Activated naive CD8-positive, alpha-beta T cell treated with anti-CD3 and anti-CD28 coated beads, Interleukin-2, amount 10 ng/mL, durations not matched to agents 7 days and 5 days (primary cell): ENCODE measurements at places on chromosomes 16 and 17. TPM values are rescaled to one million over a fixed set of nuclear protein-coding genes. Genes with fewer than 3 reads are reported as not detected.

The KRT32 gene
- total RNA-seq: not detected

The CRYBA1 gene
- not detected for total RNA-seq

The NAGS gene
- total RNA-seq: 1.4 TPM

The ZFP3 gene
- total RNA-seq: 8.3 TPM

The TBC1D3B gene
- 9.9 TPM for total RNA-seq

The SLC5A10 gene
- not detected for total RNA-seq

The SLC9A5 gene
- 3.5 TPM for total RNA-seq

The ADAD2 gene
- not detected for total RNA-seq

The EXOC3L1 gene
- total RNA-seq: not detected

The UMOD gene
- total RNA-seq: not detected

The AMDHD2 gene
- 74.0 TPM for total RNA-seq

GRCh38 chr17:57368637-57369336, 112.5 kb downstream of the MSI2 start:
- DNase-seq: no peak

DNA sequence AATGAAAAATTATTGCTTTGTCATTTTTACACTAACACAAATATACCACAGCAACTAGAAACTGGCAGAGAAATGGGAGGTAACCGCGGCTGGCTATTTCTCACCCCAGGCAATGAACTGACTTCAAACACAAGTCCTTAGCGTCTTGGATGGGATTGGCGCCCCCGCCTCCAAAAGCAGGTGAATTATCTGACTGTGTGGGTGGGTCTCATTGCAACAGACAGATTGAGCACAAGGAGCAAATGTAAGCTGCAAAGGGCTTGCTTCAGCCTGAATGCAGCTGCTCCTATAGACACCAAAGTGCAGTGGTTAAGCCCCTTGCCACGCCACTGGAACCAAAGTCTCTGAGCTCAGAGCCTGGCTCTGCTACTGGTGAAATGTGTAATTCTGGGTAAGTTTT, 225.0 kb downstream of the XYLT1 start:
- DNase-seq: no peak

DNA sequence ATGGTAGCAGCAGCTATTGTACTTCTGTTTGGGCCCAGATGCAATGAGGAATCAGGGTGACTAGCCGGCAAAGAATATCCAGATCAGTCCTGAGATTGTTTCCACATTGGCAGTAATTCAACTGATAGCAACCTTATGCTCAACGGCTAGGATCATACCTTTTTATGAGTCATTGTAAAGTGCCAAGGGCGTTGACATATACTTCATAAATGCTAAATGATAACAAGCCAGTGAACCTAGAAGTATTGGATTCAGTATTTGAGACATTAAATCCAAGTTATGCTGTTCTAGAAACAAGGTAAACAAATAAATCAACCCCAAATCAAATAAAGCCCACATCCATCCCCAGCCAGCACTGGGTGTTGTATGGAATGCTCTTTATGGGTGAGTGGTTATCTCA, 207.1 kb upstream of the ZFHX3 start:
- DNase-seq: no peak

- DNase-seq: no peak
Observed at GRCh38 chr17:46056800-46057304, 57.8 kb downstream of the STH start.

DNA sequence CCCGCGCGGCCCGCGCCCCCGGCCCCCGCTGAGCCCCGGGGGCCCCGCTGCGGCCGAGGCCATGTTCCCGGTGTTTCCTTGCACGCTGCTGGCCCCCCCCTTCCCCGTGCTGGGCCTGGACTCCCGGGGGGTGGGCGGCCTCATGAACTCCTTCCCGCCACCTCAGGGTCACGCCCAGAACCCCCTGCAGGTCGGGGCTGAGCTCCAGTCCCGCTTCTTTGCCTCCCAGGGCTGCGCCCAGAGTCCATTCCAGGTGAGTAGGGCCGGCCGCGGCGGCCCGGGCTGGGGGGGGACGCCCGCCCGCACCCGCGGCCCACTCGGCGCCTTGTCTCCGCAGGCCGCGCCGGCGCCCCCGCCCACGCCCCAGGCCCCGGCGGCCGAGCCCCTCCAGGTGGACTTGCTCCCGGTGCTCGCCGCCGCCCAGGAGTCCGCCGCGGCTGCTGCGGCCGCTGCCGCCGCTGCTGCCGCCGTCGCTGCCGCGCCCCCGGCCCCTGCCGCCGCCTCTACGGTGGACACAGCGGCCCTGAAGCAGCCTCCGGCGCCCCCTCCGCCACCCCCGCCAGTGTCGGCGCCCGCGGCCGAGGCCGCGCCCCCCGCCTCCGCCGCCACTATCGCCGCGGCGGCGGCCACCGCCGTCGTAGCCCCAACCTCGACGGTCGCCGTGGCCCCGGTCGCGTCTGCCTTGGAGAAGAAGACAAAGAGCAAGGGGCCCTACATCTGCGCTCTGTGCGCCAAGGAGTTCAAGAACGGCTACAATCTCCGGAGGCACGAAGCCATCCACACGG, 504 bp downstream of the MAZ start:
- peak; percentile 74 for DNase-seq

- no peak for DNase-seq
Observed at GRCh38 chr17:20916383-20916782, 126.4 kb downstream of the USP22 start.

DNA sequence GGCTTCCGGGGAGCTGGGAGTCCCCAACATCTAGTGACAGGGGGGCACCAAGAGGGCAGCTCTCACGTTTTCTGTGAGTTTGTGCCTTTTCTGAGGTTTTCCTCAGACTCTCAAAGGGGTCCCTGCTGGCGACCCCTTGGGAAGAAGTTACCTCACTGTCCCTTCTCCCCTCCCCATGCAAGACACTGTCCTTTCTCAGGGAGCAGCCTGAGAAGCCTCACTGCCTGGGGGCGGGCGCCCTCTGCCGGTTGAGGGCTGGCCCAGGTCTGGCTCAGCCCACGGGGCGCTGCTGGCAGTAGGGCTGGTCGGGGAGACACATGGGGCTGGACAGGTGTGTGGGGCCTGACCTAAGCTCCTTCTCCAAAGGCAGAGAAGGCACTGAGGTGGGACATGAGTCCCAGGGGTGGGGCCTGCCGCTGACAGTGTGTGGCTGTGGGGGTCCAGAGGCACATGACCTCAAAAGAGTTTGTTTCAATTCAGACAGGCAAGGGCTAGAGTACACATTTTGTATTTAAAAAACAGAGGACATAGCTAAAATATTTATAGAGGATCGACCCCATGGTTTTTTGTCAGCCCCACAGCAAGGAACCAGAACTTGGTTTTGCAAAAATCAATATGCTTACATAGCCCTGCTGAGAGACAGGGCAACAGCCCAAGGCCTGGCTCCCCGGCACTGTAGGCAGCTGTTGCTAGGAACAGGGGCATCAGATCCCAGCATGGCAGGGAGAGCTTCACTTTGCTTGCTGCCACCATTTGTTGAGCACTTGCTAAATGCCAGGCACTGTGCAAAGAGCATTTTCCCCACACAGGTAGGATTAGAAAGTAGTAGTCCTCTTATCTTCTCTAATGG, 18.5 kb upstream of the ALDH3A1 start:
- peak; percentile 90 for DNase-seq

DNA sequence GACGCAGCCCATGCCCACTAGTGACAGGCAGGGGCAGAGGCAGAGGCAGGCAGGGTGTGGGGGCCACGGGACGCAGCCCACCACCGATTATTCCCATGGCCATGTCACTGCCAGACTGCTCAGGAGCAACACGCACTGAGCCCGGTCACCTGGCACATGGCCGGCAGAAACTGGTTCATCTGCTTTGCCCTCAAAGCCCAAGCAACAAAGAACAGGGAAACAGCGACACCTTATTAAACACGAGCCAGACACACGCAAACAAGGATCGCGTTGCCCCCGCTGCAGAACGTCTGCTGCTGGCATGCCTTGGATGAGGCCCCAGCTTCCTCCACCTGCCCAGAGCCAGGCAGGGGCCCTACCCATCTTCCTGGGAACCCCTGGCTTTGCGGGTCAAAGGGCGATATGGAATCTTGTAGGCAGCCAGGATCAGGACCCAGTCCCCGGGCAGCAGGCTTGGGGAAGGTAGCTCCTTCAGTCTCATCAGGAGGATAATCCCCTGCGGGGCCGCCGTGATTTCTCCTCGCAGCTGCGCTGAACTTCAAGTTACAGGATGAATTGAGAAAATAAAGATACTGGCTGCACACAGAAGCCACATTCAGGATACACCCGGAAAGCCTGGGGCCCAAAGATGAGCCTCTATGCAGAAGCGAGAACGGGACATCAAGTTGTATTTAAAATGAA, 4.8 kb downstream of the TBC1D16 start:
- no peak for DNase-seq

GRCh38 chr16:29994600-29995323, 655 bp downstream of the HIRIP3 start:
- peak; percentile 85 for DNase-seq

DNA sequence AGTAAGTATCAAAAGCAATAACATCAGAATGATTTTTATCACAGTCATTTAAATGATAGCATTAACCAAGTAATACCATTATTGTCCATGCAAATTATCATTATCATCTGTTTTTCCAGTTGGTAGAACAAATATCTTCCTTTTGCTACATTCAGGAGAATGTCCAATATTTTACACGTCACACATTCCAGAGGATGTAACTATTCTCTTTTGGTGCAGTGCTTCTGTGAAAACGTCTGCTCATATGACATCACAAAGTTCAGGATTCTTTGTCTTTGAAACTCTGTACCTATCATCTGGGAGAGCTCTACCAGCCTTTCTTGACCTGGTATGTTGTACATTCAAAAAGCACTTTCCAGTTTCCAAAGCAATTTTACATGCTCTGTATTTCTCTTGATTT, 40.2 kb upstream of the PITPNM3 start:
- no peak for DNase-seq

DNA sequence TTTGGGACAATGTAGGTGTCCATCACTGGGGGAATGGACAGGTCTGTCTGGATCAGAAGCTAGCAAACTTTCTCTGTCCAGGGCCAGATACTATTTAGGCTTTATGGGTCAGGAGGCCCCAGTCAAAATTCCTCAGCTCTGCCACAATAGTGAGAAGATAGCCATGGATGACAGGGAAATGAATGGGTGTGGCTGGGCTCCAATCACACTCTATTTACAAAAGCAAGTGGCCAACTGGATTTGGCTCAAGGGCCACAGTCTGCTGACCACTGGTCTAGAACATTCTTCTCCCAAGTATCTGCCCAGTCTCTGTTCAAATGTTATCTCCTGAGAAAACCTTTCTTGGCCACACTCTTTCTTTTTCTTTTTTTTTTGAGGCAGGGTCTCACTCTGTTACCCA, 339.9 kb downstream of the SOX9 start:
- no peak for DNase-seq

- DNase-seq: no peak
Observed at GRCh38 chr17:14922411-14922810, 342.7 kb downstream of the PMP22 start.

- no peak for DNase-seq
Observed at GRCh38 chr16:276426-277077, 808 bp upstream of the RGS11 start.

GRCh38 chr16:85673529-85674417, 15.0 kb downstream of the GINS2 start:
- DNase-seq: no peak

DNA sequence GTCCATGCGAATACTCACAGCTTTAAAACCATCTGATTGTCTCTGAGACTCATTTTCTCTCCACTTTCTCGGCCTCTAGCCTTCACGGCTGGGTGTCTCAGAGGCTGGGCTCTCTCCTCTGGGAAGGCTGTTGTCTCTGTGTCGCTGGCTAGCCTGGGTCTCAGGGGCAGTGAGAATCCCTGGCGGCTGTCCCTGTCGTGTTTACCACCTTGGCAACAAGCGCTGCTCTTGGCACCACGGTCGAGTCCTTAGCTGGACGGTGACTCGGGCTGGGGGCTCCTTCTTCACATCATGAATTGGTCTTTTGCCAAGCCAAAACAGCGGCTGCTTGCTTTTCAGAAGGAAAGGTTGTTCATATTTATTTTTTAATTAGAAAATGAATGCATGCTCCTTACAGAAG, 81.1 kb downstream of the MSI2 start:
- no peak for DNase-seq

DNA sequence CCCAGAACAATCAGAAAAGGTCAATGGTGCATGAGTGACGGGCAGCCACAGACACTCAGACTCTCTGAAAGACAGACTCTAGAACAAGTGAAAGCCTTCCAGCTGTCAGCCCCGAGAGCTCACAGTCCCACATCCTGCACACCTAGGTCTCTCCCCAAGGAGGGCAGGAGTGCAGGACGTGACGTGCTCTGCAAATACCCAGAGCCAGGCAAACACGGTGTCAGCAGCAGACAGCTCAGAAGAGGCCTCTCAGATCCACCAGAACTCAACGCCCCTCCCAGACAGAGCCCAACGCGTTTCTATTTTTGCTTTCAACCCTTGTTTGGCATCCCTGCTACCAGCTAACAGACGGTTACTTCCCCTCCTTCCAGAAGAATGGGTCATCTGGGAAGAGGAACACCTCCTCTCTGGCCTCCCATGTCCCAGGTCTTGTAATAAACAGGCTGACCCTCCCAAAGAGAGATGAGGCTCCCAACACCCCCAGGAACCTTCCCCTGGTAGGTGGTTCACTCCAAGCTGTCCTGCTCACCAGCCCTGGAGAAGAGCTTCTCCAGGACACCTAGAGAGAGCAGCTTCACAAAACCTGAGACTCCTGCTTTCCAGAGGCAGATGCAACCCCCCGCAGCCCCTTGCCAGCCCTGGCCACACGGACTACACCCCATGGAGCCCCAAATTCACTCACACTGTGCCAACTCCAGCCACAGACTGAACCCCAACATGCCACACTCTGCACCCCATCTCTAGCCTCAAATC, 7.6 kb downstream of the PITPNM3 start:
- DNase-seq: peak; percentile 47

GRCh38 chr17:81069135-81069645, 34.2 kb downstream of the BAIAP2 start:
- DNase-seq: no peak

GRCh38 chr17:8117980-8118768, at the start of gene ALOXE3:
Gene ALOXE3 (minus strand): TSS chr17:8118514. CDS start chr17:8117990, 524 bp downstream.
- DNase-seq: peak; percentile 41

DNA sequence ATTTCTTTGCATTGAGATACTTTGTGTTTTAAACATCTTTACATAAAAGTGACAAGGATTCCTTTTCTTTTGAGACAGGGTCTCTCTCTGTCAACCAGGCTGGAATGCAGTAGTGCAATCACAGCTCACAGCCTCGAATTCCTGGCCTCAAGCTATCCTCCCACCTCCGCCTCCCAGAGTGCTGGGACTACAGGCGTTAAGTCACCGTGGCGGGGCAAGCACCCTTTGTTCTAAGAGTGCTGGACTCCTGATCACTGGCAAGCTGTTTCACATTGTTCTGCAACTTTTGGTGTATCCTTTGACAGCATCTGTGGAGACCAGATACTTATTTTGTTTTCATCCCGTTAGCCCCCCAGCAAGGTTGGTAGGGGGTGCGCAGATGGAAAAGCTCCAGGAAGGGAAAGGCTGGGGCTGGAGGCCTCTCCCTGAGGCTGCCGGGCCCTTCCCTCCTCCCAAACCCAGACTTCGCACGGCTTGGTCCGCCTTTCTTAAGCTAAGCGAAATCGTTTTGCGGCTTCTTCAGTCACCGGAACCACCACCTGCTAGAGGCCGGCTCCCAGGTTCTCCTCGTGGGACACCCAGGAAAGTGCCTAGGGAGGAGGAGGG, 1.1 kb downstream of the ST6GALNAC2 start:
- DNase-seq: no peak
